Activated T-cell treated with anti-CD3 and anti-CD28 coated beads for 1 hour (primary cell): ENCODE measurements at places on chromosomes 5 and 9.

DNA sequence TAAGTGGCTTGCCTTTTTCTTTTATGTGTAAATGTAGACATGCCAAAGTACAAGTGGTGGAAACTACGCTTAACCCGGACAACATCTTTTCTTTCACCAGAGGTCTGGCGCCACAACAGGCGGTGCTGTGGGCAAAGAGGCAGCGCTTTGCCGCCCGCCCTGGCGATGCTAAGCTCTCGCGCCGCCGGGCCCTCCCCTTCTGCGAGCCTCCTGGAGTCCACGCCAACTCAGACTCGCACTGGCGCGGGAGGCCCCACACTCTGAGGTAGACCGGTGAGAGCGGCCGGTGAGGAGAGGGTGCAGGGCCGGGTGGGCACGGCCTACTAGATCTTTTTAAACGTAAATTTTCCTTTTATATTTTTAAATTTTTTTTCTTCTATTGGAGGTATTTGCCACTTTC, 2253.1 kb upstream of the C9orf72 start:
- no peak for DNase-seq

- no peak for DNase-seq
Observed at GRCh38 chr5:171865471-171865870, 79.9 kb downstream of the SMIM23 start.

- no peak for DNase-seq
Observed at GRCh38 chr9:134765785-134766184, 114.8 kb upstream of the FCN2 start.

- no peak for DNase-seq
Observed at GRCh38 chr5:55672477-55672911, 39.6 kb downstream of the SLC38A9 start.

- DNase-seq, result no peak
Observed at GRCh38 chr5:116640236-116640635, 65.6 kb upstream of the SEMA6A start.

DNA sequence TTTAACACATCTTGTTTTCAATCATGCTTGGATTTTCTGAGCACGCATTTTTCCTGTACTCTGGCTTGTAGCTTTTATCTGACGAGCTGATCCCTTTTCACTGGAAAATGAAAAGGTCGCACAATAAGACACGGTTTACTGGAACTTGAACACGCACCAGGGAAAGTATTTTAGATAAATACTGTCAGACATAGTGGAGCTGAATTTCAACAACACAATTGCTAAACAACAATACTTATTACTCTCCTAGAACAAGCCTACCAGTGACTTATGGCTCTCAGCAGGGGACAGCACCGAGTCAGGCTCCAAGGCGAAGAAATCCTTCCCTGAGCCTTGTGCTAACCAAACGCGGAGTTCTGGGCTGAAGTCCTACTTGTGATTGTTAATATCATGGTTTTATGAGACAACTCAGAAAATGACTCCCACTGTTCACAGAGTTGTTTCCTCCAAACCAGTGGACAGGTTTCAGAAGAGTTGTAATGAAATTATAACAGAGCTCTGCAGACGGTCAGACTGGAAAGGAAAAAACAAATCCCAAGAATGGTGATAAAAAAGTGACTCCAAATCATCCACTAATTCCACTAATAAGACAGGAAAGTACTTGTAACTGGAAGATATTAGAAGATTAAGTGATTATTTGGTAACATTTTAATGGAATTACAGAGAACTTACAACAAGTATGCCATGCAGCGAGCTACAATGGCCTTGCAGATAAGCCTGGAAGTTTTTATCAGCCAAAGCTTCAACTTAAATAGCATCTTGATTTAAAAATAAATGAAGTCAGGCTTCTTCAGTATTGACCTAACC, 359.6 kb downstream of the EBF1 start:
- no peak for DNase-seq

- no peak for DNase-seq
Observed at GRCh38 chr5:167482555-167482954, 808.9 kb upstream of the WWC1 start.
